Endothelial cell (in vitro differentiated cells): ENCODE measurements at places on chromosomes 6 and 20.

DNA sequence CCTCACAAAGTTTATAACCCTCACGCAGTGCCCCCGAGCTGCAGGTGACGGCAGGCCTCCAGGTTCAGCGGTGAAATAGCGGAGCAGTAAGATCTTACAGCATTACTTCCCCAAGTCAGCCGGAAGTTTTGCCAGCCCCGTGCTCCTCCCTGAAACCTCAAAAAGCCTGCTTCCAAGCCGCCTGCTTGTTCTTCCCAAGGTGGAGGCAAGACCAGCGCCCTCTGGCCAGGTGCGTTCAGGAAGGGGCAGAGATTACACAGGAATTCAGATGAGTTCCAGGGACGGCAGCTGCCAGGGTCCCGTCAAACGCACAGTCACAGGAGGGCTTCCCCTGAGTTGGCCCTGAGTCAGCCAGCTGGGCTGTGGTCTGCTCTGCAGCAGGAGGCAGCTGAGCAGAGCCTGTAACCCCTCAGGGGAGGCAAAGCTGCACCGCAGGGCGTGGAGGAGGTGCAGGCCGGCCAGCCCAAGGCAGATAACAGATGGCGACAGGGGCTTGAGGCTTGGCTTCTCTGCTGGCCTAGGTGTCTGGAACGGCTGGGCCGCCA lies 124.1 kb upstream of the RPS6KA2 start:
- no peak for DNase-seq

GRCh38 chr6:167803816-167804215 lies 22.9 kb upstream of the AFDN start:
- no peak for DNase-seq

DNA sequence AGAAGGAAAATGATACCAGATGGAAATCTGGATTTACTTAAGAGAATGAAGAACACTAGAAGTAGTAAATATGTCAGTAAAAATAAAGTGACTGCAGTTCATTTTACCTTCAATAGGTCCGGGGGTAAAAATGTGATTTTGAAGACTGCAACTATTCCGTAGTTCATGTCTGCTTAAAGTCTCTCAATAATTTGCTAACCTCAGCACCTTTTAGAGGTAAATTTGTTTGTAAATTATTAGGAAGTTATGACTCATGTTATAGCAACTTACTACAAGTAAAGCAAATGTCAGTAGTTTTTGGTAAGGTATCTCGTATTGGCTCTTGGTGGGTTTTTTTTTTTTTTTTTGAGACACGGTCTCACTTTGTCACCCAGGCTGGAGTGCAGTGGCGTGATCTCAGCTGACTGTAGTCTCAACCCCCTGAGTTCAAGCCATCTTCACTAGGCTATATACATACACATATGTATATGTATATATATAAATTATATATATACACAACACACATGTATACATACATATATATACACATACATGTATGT lies 32.1 kb downstream of the BICRAL start:
- no peak for DNase-seq

- DNase-seq, result no peak
Measured at GRCh38 chr6:46010771-46011170, 4.9 kb downstream of the CLIC5 start.

- DNase-seq, result no peak
Measured at GRCh38 chr6:41257369-41258195, 28.9 kb downstream of the TREM1 start.

GRCh38 chr6:10386756-10387654 lies 27.9 kb downstream of the TFAP2A start:
- no peak for DNase-seq

GRCh38 chr20:45053430-45054351 lies 47.2 kb downstream of the KCNS1 start:
- DNase-seq, result no peak

GRCh38 chr20:25514195-25514594 lies 71.1 kb downstream of the NINL start:
- DNase-seq, result no peak

DNA sequence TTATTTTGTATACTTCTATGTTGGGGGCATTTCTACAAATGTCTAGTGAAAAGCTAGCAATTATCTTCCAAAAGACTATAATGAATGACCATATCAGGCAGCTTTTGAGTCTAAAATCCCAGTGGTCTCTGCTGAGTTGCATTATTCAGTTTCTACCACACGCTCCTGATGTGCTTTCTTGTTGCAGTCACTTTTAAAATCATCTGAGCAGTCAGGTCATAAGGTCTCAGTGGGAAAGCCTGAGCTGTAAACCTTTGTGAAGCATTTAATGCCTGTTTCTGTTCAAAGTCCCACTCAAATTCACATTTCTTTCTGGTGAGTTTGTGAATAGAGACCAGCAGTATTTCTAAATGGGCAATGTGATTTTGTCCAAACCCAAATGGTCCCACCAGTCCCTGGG lies 1681.5 kb downstream of the HACE1 start:
- no peak for DNase-seq

- no peak for DNase-seq
Measured at GRCh38 chr20:992801-993535, 9.1 kb downstream of the RSPO4 start.

GRCh38 chr6:10412461-10413261 lies 2.2 kb downstream of the TFAP2A start:
- DNase-seq, result no peak

GRCh38 chr6:166657531-166657930 lies 30.5 kb upstream of the RPS6KA2 start:
- no peak for DNase-seq

DNA sequence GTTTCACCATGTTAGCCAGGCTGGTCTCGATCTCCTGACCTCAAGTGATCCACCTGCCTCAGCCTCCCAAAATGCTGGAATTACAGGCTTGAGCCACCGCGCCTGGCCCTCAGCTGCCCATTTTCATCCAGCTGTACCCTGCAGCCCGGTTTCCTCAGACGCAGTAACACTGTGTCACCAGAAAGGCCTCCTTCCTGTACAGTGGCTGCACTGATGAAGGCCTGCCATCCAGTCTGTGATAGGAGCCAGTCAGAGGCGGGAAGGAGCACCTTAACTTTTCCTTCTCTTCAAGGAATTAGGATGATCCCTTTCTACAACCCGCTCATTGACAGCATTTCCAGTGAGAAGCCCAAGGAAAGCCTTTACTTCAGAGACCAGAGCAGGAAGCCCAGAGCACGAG lies 75.9 kb downstream of the GFOD1 start:
- DNase-seq, result no peak

GRCh38 chr6:166251655-166252054 lies 56.5 kb downstream of the PRR18 start:
- DNase-seq, result no peak

DNA sequence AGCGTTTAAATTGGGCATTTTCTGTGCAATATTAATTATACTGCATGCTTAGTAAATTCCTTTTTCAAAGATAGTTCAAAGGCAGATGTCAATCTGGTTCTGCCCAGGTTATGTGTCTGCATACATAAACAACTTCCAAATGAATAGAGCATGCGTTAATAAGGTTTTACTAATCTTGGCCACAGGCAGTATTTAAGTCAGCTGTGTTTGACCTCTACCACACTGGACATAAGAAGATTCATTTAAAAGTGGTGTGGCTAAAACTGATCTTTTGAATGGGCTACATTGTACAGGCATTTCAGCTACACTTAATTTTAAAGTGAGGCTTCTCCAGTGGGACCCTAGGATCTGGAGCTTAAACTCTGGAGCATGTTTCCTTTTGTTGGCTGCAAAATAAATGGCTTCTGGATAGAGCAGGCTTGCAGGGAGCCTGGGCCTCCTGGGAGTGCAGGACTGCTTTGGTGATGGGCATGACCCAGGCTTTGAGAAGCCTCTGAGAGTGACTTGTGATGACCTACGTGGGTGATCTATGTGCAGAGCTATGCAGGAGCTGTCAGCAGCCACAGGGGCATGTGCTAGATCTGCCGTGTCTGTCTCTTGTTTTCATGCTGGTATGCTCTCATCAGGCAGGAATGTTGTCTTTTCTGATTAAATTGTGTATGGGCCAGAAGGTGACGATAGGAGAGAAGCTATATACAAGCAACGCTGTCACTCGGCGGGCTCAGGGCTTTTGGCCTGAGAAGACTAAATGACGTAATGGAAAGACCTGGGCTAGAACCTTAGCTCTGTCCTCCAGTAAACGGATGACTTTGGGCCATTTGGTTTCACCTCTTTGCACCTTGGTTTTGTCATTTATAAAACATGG lies 331.2 kb downstream of the QKI start:
- DNase-seq, result no peak

DNA sequence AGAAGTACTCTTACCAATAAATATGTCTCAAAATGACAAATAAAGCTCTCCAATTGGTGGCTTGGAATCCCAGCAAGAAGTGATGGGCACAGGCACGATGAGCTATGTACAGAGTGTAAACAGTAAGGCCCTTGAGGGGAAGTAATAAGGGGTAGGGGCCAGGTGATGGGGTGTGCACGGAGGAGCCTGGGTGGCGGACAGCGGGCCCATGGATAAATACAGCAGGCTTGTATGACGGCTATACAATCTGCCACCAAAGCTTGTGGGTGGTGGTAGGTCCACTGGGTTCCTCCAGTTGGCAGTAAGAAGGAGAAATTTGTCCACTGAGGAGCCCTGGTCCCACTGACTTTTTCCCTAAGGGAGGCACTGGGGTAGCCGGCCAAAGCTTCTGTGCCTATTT lies 205.4 kb upstream of the RNF24 start:
- no peak for DNase-seq

DNA sequence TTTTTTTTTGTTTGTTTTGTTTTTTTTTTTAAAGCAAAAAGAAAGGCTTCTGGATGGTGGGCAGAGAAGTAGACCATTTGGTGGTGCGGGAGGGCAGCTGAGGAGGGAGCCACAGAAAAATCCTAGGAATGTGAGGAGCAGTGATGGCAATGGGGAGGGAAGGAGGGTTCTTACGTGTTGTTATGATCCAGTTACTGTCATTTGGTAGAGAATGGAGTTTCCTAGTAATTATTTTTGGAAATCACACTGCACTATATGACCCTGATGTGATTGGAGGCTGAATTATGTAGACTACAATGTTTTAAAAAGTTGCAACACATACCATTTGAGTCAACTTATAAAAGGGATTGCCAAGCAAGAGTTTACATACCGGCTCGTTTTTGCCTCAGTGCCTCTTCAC lies 22.1 kb downstream of the ADGRF5 start:
- DNase-seq, result no peak

- DNase-seq, result no peak
Measured at GRCh38 chr20:53941680-53942471, 128.5 kb downstream of the BCAS1 start.

DNA sequence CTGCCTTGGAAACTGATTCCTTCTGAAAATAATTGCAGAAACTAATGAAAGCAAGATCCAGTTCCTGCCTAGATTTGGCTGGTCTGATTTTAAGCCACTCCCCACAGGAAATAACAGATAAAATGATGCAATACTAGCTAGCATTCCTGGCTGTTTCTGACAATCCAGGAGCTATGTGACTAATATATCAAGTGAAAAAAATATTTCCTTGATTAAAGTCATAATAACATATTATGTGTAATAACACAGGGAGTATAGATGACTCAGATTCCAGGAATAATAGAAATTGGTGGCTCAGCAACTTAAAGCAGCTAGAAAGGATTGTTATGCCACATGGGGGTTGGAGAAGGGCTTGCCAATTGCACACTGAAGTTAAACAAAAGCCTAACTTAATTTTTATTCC lies 182.7 kb upstream of the SALL4 start:
- DNase-seq, result no peak

GRCh38 chr6:48630511-48630910 lies 519.5 kb upstream of the PTCHD4 start:
- DNase-seq, result no peak

- no peak for DNase-seq
Measured at GRCh38 chr6:90428514-90428913, 131.9 kb upstream of the BACH2 start.

DNA sequence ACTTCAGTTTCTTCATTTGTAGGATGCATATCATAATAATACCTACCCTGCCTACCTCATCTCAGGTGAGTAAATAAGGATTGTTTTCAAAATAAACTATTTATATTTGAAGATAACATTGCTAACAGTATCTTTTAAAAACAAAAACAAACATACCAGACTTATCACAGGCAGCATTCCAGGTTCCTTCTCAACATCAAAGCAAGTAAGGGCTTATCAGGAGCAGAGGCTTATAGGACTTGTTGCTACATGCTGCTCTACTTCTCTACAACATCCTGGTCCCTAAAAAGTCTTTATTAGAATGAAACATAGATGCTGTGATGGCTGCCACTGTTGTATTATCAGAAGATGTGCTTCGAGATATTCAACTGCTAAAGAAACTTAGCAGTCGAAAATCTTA lies 149.2 kb upstream of the PRDM1 start:
- no peak for DNase-seq

GRCh38 chr6:168305096-168305749 lies 14.4 kb downstream of the DACT2 start:
- no peak for DNase-seq

- no peak for DNase-seq
Measured at GRCh38 chr6:155411154-155412052, 44.2 kb downstream of the NOX3 start.

GRCh38 chr6:107729098-107729497 lies 95.0 kb downstream of the SCML4 start:
- peak; percentile 20 for DNase-seq

GRCh38 chr6:93447874-93448273 lies 28.5 kb upstream of the EPHA7 start:
- no peak for DNase-seq

DNA sequence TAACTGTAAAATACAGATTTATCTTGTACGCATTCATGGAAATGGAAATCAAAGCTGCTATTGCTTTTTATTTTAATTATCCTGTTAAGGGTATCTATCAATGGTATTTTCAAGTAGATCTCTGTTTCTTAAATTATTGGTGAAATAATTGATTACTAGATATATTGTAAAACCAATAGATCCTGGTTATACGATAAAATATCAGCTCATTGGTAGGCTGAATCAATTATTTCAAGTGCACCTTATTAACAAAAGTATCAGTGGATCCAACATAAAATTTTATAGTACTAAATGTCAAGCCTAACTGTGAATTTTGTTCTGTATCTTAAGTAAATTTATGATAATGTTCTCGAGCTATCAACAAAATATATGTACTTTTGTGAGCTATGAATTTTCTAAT lies 21.8 kb downstream of the PARD6B start:
- DNase-seq, result no peak

- no peak for DNase-seq
Measured at GRCh38 chr6:100378576-100378975, 86.1 kb downstream of the SIM1 start.
